ENCODE measurements at places on chromosomes 4 and X. TPM values are rescaled to one million over a fixed set of nuclear protein-coding genes. Genes with fewer than 3 reads are reported as not detected.

SLC25A6 gene
- 535 TPM for total RNA-seq

MAP7D2 gene
- not detected for total RNA-seq

AVPR2 gene
- 4.8 TPM for total RNA-seq

GRCh38 chr4:106700321-106700720 lies 331.7 kb upstream of the GIMD1 start:
- H3K4me3 ChIP-seq = no peak overlapping the region
- no peak overlapping the region for H3K27ac ChIP-seq
- H3K4me1 ChIP-seq = no peaks in the 10 kb centered on the region
- DNase-seq = no peak
- H3K36me3 ChIP-seq = no peaks in the 10 kb centered on the region

DNA sequence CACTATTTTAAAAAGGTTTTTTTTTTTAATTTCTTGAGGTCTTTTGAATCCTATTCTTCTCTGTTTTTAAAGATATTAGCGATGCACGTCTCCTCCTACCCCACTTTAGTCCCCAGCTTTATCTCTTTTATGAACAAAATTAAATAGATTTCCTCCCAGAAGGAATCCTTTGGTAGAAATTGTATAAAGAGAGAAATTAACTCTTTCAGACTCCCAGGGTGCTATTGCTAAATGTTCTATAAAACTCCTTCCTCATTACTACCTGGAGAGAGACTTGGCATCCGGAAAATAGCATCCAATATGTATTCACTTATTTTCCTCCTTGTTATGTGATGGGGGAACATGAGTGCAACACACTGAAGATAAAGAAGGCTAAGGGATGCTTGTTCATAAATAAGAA lies 16.5 kb upstream of the PACRGL start:
- no peaks in the 10 kb centered on the region for H3K27me3 ChIP-seq
- no peak overlapping the region for H3K4me3 ChIP-seq
- H3K27ac ChIP-seq = no peak overlapping the region
- no peak for DNase-seq

DNA sequence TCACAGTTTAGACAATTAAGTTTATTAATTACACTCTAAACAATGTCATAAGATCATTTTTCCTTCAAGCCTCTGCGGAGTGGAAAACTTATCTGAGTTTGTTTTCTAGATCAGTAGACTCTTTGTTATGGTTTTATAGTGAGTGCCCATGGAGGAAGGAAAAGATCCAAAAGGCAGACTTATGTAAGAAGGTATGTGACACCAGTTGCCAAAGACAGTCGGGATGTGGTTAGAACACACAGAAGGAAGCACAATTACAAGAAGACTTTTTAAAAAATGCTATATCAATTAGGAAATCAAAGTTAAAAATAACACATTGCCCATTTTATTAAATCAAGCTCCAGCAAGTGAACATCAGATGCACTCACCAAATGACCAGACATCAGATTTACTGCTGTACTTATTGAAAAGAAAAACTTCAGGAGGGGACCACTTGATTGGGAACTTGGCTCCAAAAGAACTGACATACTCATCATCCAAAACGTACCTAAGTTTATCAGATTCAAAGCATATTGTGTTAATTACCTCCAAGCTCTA lies 57.1 kb downstream of the NIPAL1 start:
- DNase-seq = no peak
- no peaks in the 10 kb centered on the region for H3K4me1 ChIP-seq
- H3K27me3 ChIP-seq = no peaks in the 10 kb centered on the region
- H3K4me3 ChIP-seq = no peak overlapping the region

DNA sequence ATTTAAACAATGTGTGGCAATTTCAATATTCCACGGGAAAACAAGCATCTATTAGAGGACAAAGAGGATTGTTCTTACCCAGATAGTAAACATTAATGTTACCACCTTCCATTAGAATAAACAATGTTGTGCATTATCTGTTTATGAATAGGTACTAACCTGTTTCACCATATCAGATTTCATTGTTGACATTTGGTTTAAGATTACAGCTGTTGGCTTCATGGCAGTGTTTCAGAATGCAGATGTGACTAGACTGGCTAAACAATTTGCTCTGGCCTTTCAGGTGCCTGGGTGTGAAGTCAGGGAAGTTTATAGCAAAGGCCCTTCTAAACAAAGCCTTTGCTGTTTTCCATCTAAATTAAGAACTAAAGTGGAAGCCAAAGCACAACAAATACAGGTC lies 464.7 kb upstream of the FAM47C start:
- H3K27ac ChIP-seq = no peak overlapping the region
- no peak for DNase-seq
- no peaks in the 10 kb centered on the region for H3K27me3 ChIP-seq
- H3K4me3 ChIP-seq = no peak overlapping the region

DNA sequence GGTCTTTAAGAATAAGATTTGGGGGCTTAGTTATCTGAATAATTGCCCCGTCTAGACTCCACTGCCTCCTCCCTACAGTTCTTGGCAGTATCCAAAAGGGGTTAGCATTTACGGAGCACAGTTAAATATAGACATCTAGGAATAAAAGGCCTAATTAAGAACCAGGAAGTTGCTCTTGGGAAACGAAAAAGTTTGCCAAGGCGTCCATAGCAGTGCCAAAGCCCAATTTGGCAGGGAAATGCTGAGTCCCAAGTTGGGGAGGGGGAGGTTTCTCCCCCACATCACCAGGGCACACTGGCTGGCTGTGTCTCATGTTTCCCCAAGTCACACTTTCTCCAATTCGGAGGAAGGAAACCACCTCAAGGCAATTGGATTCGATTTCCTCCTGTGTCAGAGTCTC lies 338.7 kb downstream of the FBXW7 start:
- no peaks in the 10 kb centered on the region for H3K36me3 ChIP-seq
- no peaks in the 10 kb centered on the region for H3K27me3 ChIP-seq
- DNase-seq = no peak
- no peak overlapping the region for H3K4me3 ChIP-seq

DNA sequence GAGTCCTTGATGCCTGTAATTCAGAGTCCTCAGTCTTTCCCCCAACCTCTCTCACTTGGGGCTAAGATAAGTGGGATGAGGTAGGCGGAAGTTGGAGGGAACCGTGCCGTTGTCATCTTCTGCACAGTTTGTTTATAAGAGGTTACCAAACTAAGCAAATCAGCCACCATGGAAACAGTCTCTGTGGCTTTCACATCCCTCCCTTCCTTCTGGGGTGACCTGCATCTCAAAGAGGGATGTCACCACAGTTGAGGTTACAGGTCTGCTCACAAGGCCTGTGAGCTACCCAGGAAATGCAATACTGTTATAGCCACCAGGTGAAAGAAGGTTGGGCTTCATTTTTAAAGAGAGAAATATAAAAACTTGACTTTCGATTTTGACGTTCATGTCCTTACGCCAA lies 26.3 kb downstream of the RTL5 start:
- H3K27ac ChIP-seq = no peak overlapping the region
- no peaks in the 10 kb centered on the region for H3K36me3 ChIP-seq
- no peak overlapping the region for H3K4me3 ChIP-seq
- H3K4me1 ChIP-seq = no peaks in the 10 kb centered on the region

DNA sequence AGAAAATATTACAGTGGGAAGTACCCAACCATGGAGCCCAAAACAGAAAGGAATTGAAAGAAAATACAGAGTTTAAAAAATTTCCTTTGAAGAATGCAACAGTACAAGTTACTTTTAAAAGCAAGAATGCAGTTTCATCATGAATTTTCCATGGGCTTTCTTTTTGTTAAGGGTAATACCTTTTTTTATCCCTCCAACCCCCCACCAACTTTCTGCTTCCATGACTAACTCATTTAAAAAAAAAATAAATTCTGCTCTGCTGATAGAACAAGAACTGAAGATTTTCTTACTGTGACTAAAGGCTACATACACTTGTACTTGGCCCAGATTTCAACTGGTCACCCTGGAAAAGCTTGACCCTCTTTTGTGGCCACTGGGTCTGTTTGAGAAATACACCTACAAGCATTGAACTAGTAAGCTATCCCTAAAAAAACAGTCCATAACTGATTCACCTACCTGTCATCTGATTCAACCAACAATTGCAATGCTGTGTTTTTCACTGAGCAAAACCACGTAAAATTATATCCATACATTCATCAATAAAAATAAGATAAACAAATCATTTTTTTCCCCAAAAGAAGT lies 214.2 kb downstream of the NSUN7 start:
- H3K27me3 ChIP-seq = no peaks in the 10 kb centered on the region
- peak overlapping the region; percentile 53 for H3K27ac ChIP-seq
- peaks cover 14% of the 10 kb centered on the region for H3K4me1 ChIP-seq
- no peak overlapping the region for H3K4me3 ChIP-seq
- no peaks in the 10 kb centered on the region for H3K36me3 ChIP-seq

- DNase-seq = no peak
- H3K4me1 ChIP-seq = no peaks in the 10 kb centered on the region
- no peaks in the 10 kb centered on the region for H3K27me3 ChIP-seq
- H3K36me3 ChIP-seq = no peaks in the 10 kb centered on the region
Measured at GRCh38 chr4:72679666-72680065, 110.6 kb upstream of the ADAMTS3 start.

- no peaks in the 10 kb centered on the region for H3K4me1 ChIP-seq
- H3K4me3 ChIP-seq = no peak overlapping the region
- no peaks in the 10 kb centered on the region for H3K36me3 ChIP-seq
- peak overlapping the region; percentile 30 for H3K27ac ChIP-seq
- DNase-seq = no peak
Measured at GRCh38 chrX:11412715-11413623, 119.8 kb downstream of the AMELX start.

- no peak overlapping the region for H3K4me3 ChIP-seq
- no peak for DNase-seq
- H3K27ac ChIP-seq = no peak overlapping the region
- no peaks in the 10 kb centered on the region for H3K4me1 ChIP-seq
Measured at GRCh38 chr4:4533461-4534169, 8.2 kb downstream of the STX18 start.

DNA sequence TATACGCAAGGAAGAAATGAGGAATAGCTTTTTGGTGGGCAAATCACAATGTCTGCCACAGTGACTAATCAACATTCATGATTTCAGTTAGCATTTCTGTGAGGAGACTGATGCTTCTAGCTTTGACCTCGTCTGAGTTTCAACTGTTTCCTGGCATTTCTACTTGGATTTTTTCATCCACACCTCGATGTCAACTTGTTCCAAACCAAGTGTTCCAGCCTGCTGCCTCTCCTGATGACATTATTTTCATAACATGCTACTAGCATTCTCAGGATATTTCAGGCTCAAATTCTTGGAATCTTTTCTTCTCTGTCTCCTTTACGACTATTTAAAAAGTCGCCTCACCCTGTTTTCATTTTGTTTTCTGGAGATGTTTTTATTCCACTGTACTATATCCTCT lies 90.3 kb upstream of the TEX13D start:
- no peaks in the 10 kb centered on the region for H3K4me1 ChIP-seq
- no peaks in the 10 kb centered on the region for H3K27me3 ChIP-seq
- H3K27ac ChIP-seq = no peak overlapping the region
- H3K4me3 ChIP-seq = no peak overlapping the region

GRCh38 chr4:165439344-165439743 lies 60.5 kb downstream of the CPE start:
- H3K27ac ChIP-seq = no peak overlapping the region
- H3K27me3 ChIP-seq = no peaks in the 10 kb centered on the region
- H3K4me1 ChIP-seq = peaks cover 7% of the 10 kb centered on the region
- H3K36me3 ChIP-seq = no peaks in the 10 kb centered on the region
- no peak for DNase-seq

- no peak overlapping the region for H3K4me3 ChIP-seq
- no peaks in the 10 kb centered on the region for H3K27me3 ChIP-seq
- H3K36me3 ChIP-seq = no peaks in the 10 kb centered on the region
- no peak overlapping the region for H3K27ac ChIP-seq
- H3K4me1 ChIP-seq = no peaks in the 10 kb centered on the region
Measured at GRCh38 chrX:30005813-30006212, 209.6 kb upstream of the MAGEB2 start.

- no peak overlapping the region for H3K27ac ChIP-seq
- no peaks in the 10 kb centered on the region for H3K27me3 ChIP-seq
- no peaks in the 10 kb centered on the region for H3K36me3 ChIP-seq
- DNase-seq = no peak
- H3K4me3 ChIP-seq = no peak overlapping the region
Measured at GRCh38 chr4:59054086-59054485, 1943.9 kb upstream of the IGFBP7 start.

DNA sequence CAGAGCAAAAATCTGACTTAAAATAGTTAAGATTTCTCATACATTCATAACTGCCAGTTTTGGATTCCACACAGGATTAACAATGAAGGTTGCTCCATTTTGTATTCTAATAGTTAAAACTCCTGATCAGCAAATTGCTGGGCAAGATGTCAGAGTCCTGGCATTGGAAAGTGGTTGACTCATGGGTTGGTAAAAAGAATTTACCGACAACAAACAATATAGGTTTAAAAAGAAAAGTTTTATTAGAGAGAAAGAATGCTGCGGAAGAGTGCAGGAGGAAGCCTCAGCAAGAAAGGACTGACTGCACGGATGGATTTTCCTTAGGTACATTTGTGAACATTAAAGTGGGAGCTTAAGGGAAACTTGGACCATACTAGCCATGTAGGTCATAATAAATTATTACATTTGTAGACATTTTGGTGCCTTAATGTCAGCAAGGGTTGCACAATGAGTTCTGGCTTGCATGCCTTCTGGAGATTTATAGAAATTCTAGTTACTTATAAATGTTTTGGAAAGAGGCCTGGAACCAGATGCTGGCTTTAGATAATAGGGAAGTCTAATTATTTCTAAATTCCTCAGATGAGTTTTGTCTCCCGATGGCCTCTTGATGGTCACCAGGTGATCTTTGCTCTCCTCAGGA lies 25.4 kb upstream of the IL2 start:
- DNase-seq = no peak
- no peaks in the 10 kb centered on the region for H3K27me3 ChIP-seq
- H3K4me1 ChIP-seq = no peaks in the 10 kb centered on the region
- no peak overlapping the region for H3K4me3 ChIP-seq
- H3K27ac ChIP-seq = no peak overlapping the region

DNA sequence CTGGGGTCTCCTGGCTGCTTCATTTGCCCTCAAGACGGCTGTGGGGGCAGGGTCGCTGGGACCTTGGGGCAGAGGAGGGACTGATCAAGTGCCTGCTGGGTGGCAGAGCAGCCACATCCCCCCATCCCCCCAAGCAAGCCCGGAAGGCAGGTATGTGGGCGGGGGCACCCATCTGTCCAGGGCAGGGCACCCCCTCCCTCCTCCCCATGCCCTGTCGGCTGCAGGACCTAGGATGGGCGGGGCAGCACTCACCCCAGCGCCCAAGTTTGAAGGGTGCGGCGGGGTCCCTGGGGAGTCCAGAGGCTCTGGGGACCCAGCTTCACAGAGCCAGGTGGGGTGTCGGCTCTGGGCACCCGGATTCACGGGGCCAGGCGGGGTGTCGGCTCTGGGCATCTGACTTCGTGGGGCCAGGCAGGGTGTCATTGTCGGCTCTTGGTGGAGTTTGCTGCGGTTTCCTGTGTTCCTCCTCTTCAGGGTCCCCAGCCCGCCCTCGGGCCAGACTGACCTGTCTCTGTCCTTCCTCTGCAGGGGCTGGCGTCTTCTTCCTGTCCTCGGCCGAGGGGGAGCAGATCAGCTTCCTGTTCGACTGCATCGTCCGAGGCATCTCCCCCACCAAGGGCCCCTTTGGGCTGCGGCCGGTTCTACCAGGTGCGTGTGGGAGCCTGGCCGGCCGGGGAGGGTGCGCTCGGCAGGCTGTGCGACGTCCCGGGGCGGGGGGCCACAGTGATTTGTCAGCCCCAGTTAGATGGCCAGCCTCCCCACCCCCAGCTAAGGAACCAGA lies 22.1 kb downstream of the DOK7 start:
- no peak for DNase-seq
- peak overlapping the region; percentile 95 for H3K27ac ChIP-seq
- H3K27me3 ChIP-seq = no peaks in the 10 kb centered on the region
- peak overlapping the region; percentile 42 for H3K4me3 ChIP-seq
- peaks cover 24% of the 10 kb centered on the region for H3K4me1 ChIP-seq
